ENCODE measurements at places on chromosomes 5 and 9. TPM values are rescaled to one million over a fixed set of nuclear protein-coding genes. Genes with fewer than 3 reads are reported as not detected.

ADAMTSL2 gene
- total RNA-seq, result 2.8 TPM

INSYN2B gene
- total RNA-seq, result 5.3 TPM

DND1 gene
- not detected for total RNA-seq

KIF27 gene
- total RNA-seq, result 4.9 TPM

STING1 gene
- total RNA-seq, result 127 TPM

DCAF10 gene
- 9.6 TPM for total RNA-seq

SH3PXD2B gene
- 59.2 TPM for total RNA-seq

Data from pericardium fibroblast (primary cell).